Activated naive CD4-positive, alpha-beta T cell treated with anti-CD3 and anti-CD28 coated beads for 36 hours (primary cell): ENCODE measurements at places on chromosomes 13 and 19. TPM values are rescaled to one million over a fixed set of nuclear protein-coding genes. Genes with fewer than 3 reads are reported as not detected.

The FGF22 gene
- total RNA-seq = not detected

The STOML3 gene
- total RNA-seq = not detected

The MEIOSIN gene
- total RNA-seq = not detected

The RXFP2 gene
- total RNA-seq = not detected

The FRY gene
- 7.8 TPM for total RNA-seq

The TMEM255B gene
- total RNA-seq = 1.1 TPM

The S1PR4 gene
- total RNA-seq = 24.1 TPM

The TMEM150B gene
- total RNA-seq = not detected

The COMMD6 gene
- total RNA-seq = 105 TPM

DNA sequence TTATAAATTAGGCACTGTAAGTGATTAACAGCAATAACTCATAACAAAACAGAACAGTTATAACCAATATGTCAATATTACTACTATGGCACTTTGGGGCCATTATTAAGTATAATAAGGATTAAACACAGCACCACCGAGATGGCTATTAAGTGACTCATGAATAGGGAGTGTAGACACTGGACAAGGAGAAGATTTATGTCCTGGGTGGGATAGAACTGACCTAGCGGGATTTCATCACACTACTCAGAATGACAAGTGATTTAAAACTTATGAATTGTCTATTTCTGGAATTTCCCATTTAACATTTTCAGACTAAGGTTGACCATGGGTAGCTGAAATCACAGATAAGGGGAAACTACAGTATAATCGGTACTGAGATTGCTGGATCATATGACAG, 79.0 kb upstream of the SLC7A1 start:
- no peaks in the 10 kb centered on the region for H3K4me1 ChIP-seq
- no peak overlapping the region for H3K4me3 ChIP-seq
- H3K27ac ChIP-seq = no peak overlapping the region
- no peaks in the 10 kb centered on the region for H3K36me3 ChIP-seq
- no peak for DNase-seq

DNA sequence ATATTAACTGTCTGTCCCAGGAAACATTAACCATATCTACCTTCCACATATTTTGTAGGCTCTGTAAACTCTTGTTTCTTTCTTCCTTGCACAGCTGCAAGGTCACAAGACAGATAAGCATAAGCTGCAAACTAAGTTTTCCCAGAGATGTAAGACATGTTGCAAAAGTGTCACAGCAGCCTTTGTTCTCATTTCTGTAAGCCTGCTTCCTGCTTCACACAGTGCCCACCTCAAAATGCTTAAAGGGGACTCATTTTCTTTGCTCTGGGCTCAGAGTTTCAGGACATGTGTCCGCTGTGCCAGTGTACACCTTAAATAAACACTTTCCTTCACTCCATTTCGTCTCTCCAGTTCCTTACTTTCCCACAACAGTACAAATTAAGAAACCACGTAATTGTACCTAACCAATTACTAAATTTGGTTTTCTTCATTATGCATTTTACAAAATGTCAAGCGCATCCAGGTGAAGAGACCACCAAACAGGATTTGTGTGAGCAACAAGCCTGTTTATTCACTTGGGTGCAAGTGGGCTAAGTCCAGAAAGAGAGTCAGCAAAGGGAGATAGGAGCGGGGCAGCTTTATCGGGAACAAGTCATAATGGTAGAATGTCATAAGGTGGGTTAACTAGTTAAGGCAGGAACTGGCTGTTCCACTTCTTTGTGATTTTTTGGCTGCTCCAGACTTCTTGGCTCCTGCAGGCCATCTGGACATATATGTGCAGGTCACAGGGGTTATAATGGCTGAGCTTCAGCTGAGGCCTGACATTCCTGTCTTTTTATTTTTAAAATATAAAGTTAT, 12.7 kb upstream of the ZNF431 start:
- peaks cover 9% of the 10 kb centered on the region for H3K36me3 ChIP-seq
- H3K4me1 ChIP-seq = no peaks in the 10 kb centered on the region
- H3K27me3 ChIP-seq = peaks cover 2% of the 10 kb centered on the region

DNA sequence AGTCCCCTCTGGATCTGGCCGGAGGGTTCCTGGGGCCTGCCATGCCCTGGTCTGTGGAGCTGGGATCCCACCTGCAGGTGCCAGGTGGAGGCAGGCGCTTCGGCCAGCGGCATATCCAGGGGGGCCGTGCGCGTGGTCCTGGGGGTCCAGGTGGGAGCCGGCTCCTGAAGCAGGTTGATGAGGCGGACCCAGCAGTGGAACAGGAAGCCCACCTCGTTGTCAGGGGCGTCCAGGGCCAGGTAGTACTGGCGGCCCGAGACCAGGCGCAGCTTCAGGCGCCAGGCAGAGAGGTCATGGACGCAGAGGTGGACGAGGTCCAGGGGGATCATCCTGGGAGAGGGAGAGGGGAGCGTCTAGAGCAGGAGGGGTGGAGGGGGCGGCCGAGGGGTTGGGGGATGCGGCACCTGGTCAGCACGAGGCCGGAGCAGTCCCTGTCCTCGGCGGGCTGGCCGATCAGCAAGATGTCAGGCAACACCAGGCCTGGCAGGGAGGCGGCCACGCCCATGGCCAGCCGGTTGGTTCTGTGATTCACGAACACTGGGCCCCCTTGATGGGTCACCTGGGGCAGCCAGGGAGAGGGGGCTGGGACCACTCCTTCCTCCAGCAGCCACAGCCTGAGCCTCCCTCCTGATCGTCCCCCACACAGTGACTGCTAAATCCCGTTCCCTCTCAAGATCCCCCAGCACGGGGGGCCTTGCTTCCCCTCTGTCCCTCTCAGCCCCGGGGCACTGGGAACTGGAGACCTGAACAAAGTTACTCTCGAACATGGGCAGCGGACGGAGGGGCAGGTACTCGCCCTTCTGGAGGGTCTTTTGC, 678 bp downstream of the GARIN5B start:
- DNase-seq = no peak
- H3K27me3 ChIP-seq = peaks cover 7% of the 10 kb centered on the region
- H3K27ac ChIP-seq = no peak overlapping the region
- H3K4me3 ChIP-seq = no peak overlapping the region
- no peaks in the 10 kb centered on the region for H3K36me3 ChIP-seq
- H3K4me1 ChIP-seq = no peaks in the 10 kb centered on the region

- H3K27me3 ChIP-seq = no peaks in the 10 kb centered on the region
- no peak overlapping the region for H3K4me3 ChIP-seq
- no peaks in the 10 kb centered on the region for H3K36me3 ChIP-seq
- peaks cover 10% of the 10 kb centered on the region for H3K4me1 ChIP-seq
- H3K27ac ChIP-seq = no peak overlapping the region
- DNase-seq = no peak
These were observed 84.3 kb downstream of the SIPA1L3 start for GRCh38 chr19:37991176-37991835.

DNA sequence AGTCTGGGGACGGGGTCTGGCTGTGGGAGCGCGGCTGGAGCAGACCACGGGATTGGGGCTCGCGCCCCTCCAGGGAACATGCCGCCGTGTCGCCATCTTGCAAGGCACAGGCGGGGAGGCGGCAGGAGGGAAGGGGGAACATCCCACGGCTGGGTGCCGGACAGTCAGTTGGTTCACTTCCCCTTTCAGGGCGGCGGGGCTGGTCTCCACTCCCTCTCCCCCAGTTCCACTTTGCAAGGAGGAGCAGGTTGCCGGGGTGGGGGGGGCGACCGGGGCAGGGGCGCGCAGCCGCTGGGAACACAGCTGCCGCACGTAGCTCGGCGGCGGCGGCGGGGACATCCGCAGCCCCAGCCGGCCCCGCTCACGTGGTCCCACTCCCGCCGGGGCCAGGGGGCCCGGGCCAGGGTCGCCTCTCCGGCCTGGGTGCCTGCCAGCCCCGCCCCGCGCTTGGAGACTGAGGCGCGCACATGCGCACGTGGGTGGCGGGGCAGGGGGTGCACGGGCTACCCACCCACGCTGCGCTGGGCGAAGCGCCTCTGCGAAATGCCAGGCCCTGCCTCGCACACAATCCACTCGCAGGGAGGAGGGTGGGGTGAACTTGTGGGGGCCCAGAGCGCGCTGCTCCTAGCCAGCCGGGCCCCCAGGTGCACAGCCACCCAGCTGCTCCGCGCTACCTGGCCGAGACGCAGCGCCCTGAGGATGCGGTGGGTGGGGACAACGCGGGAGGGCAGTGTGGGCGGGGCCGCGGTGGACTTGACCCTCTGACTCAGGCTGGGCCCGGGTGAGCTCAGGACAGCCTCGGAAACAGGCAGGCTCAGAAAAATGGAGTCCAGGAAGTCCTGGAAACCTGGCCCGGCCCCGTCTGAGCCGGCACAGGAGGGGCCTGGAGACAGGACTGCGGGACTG, 6.4 kb downstream of the KLF16 start:
- peak overlapping the region; percentile 70 for H3K4me3 ChIP-seq
- no peaks in the 10 kb centered on the region for H3K27me3 ChIP-seq
- peaks cover 2% of the 10 kb centered on the region for H3K36me3 ChIP-seq
- peak; percentile 55 for DNase-seq

- peaks cover 7% of the 10 kb centered on the region for H3K4me1 ChIP-seq
- no peak for DNase-seq
- no peaks in the 10 kb centered on the region for H3K27me3 ChIP-seq
- peaks cover under 1% of the 10 kb centered on the region for H3K36me3 ChIP-seq
- H3K4me3 ChIP-seq = no peak overlapping the region
These were observed 687 bp downstream of the PLEKHA4 start for GRCh38 chr19:48867746-48868113.

DNA sequence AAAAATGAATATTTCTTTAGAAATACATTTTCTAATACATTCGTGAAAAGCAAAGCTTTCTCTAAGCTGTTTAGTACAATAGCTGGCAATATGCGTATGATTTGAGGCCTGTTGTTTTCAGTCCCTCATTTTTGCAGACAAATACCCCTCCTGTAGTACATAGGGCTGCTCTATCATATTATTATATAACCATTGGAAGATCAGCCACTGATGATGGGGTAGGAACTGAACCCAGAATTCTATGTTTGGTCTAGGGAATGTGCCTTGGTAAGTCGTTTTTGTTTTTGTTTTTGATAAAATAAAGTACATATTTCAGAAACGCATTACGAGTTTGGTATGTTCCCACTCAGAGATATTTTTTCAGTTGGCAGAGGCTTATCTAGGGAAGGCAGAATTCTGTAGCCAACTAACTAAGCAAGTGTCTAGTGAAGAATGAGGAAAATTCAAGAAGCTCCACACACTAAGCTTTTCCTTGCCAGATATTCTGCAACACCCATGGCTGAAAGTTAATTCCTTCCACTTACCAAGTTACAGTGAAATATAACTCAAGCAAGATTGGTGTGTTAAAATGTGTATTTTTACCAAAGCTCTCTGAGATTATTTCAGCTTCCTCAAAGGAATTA, 656.9 kb upstream of the MIR17HG start:
- H3K4me3 ChIP-seq = no peak overlapping the region
- no peaks in the 10 kb centered on the region for H3K27me3 ChIP-seq
- DNase-seq = no peak
- no peaks in the 10 kb centered on the region for H3K36me3 ChIP-seq

- DNase-seq = no peak
- H3K27me3 ChIP-seq = no peaks in the 10 kb centered on the region
- H3K4me1 ChIP-seq = peaks cover 15% of the 10 kb centered on the region
- no peak overlapping the region for H3K4me3 ChIP-seq
- no peak overlapping the region for H3K27ac ChIP-seq
- H3K36me3 ChIP-seq = no peaks in the 10 kb centered on the region
These were observed 34.0 kb downstream of the KLF5 start for GRCh38 chr13:73092829-73093228.

GRCh38 chr19:56474308-56474707, 2.8 kb downstream of the ZNF667 start:
- H3K27me3 ChIP-seq = peaks cover 38% of the 10 kb centered on the region
- no peak for DNase-seq
- peaks cover 16% of the 10 kb centered on the region for H3K4me1 ChIP-seq
- H3K36me3 ChIP-seq = peaks cover 36% of the 10 kb centered on the region
- no peak overlapping the region for H3K4me3 ChIP-seq

GRCh38 chr19:49301165-49301865, 23.7 kb downstream of the SLC6A16 start:
- peaks cover 2% of the 10 kb centered on the region for H3K4me1 ChIP-seq
- no peaks in the 10 kb centered on the region for H3K36me3 ChIP-seq
- H3K27me3 ChIP-seq = no peaks in the 10 kb centered on the region
- peak overlapping the region; percentile 50 for H3K4me3 ChIP-seq
- H3K27ac ChIP-seq = no peak overlapping the region

DNA sequence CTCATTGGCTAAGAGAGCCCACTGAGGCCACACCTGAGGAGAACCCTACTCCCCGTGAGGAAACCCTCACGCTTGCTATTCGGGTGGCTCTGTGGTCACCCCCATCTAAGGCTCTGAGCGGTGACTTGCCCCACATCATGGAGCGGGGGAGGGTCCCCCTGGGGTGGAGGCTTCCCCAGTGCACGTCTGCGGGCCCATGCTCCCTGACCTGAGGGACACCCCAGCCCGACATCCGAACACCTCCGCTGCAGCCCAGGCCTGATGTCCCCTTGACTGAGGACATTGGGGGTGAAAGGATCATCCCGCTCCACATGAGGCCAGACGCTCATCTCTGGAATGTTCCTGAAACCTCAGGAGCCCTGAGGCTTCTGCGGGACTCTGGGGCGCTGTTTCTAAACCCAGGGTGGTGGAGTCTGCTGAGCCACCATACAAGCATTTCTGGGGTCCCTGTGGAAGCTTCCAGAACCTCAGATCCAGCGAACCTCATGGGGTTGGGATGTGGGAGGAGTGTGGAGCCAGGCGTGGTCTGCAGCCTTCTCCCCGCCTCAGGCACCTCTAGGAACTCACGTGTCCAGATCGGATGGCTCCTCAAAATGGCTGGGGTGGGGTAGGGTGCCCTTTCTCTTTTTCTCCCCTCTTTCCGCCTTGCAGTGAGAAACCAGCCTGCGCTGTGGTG, 19.9 kb downstream of the TMED1 start:
- H3K27ac ChIP-seq = peak overlapping the region; percentile 53
- no peaks in the 10 kb centered on the region for H3K27me3 ChIP-seq
- peaks cover 6% of the 10 kb centered on the region for H3K4me1 ChIP-seq
- no peak overlapping the region for H3K4me3 ChIP-seq
- DNase-seq = no peak
- peaks cover 18% of the 10 kb centered on the region for H3K36me3 ChIP-seq

- H3K27ac ChIP-seq = no peak overlapping the region
- no peaks in the 10 kb centered on the region for H3K4me1 ChIP-seq
- peaks cover 14% of the 10 kb centered on the region for H3K27me3 ChIP-seq
- H3K36me3 ChIP-seq = no peaks in the 10 kb centered on the region
These were observed 67.7 kb downstream of the KCTD15 start for GRCh38 chr19:33864311-33864850.

GRCh38 chr19:5676105-5676771, 4.1 kb downstream of the MICOS13 start:
- no peak overlapping the region for H3K27ac ChIP-seq
- H3K4me3 ChIP-seq = no peak overlapping the region
- H3K27me3 ChIP-seq = no peaks in the 10 kb centered on the region
- H3K36me3 ChIP-seq = peaks cover 12% of the 10 kb centered on the region
- DNase-seq = no peak
- peaks cover 10% of the 10 kb centered on the region for H3K4me1 ChIP-seq

DNA sequence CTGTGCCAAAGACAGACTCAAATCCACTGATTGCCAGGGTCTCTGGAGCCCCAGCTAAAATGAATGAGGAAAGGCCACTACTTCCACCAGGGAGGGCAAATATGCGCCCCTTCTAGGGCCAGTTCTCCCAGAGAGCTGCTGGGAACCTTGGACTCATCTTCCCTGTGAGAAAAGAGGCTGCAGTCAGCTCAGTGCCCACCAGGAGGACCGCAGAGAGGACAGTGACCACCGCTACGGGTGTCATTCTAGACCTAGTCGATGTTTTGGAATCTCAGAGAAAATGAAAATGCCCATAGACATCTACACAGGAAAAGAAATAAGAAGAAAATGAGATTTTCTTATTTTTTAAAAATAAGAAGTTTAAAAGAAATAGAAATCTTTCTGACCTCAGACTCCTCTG, 235.1 kb downstream of the UQCRFS1 start:
- H3K36me3 ChIP-seq = no peaks in the 10 kb centered on the region
- peaks cover 2% of the 10 kb centered on the region for H3K27me3 ChIP-seq
- no peaks in the 10 kb centered on the region for H3K4me1 ChIP-seq
- no peak overlapping the region for H3K4me3 ChIP-seq
- H3K27ac ChIP-seq = no peak overlapping the region
